ENCODE measurements at places on chromosomes 12 and 14. TPM values are rescaled to one million over a fixed set of nuclear protein-coding genes. Genes with fewer than 3 reads are reported as not detected.

- H3K4me1 ChIP-seq: no peaks in the 10 kb centered on the region
- no peak overlapping the region for H3K27ac ChIP-seq
- DNase-seq: peak; percentile 27
- no peak overlapping the region for H3K4me3 ChIP-seq
- no peaks in the 10 kb centered on the region for H3K27me3 ChIP-seq
- H3K36me3 ChIP-seq: no peaks in the 10 kb centered on the region
Measured at GRCh38 chr12:121697093-121697698, 15.4 kb upstream of the TMEM120B start.

DNA sequence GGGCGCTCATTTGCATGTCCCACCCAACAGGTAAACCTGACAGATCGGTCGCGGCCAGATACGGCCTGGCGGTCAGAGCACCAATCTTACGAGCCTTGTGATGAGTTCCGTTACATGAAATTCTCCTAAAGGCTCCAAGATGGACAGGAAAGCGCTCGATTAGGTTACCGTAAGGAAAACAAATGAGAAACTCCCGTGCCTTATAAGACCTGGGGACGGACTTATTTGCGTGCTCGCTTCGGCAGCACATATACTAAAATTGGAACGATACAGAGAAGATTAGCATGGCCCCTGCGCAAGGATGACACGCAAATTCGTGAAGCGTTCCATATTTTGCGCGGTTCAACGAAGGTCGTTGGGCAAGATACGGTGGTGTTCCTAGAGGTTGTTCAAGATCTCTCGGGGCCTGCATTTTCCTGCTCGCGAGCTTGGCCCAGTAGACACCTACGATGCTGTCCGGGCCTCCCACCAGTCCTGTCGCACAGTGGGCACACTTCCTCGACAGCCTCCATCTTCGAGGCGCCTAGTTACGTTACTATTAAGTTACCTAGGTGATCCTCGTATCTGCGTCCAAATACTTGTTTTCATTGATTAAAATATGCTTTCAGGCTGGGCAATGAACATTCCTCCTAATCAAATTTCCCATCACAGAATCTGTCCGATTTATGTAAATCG is at the start of gene RNU6-7:
Gene RNU6-7 (plus strand): TSS at position 230 of the 675 bp plus-strand sequence.
- peak; percentile 40 for DNase-seq
- peaks cover 56% of the 10 kb centered on the region for H3K4me1 ChIP-seq
- peak within 1 kb of the TSS; percentile 87 for H3K4me3 ChIP-seq
- peaks cover 4% of the 10 kb centered on the region for H3K36me3 ChIP-seq
- peak within 1 kb of the TSS; percentile 100 for H3K27ac ChIP-seq

DNA sequence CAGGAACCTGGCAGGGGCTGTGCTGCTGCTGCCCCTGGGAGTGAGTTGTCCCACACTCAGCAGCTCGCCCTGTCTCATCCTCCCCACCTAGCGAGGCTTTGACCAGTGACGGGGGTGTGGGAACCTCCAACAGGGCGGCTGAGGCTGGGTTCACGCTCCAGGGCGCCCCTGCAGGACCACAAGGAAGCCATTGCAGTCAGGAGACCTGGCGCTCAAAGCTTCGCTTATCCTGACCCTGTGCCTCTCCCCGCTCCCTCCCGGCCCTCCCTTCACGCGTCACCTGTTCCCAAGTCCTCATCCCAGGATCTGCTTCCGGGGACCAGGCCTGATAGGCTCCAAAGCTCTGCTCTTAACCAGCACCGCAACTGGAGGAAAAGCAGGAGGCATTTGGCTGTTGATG is 272.0 kb upstream of the SFSWAP start:
- no peaks in the 10 kb centered on the region for H3K36me3 ChIP-seq
- DNase-seq: no peak
- H3K27ac ChIP-seq: no peak overlapping the region
- H3K4me1 ChIP-seq: no peaks in the 10 kb centered on the region

GRCh38 chr12:14958361-14959125 is 2.9 kb downstream of the ARHGDIB start:
- H3K36me3 ChIP-seq: peaks cover 43% of the 10 kb centered on the region
- peaks cover 46% of the 10 kb centered on the region for H3K4me1 ChIP-seq
- peak overlapping the region; percentile 96 for H3K4me3 ChIP-seq
- no peaks in the 10 kb centered on the region for H3K27me3 ChIP-seq
- H3K27ac ChIP-seq: peak overlapping the region; percentile 99
- no peak for DNase-seq

GRCh38 chr12:26340649-26341048 is 145.3 kb downstream of the SSPN start:
- DNase-seq: no peak
- no peak overlapping the region for H3K27ac ChIP-seq
- no peaks in the 10 kb centered on the region for H3K4me1 ChIP-seq
- no peak overlapping the region for H3K4me3 ChIP-seq

GRCh38 chr14:74474376-74474775 is 18.7 kb downstream of the NPC2 start:
- no peaks in the 10 kb centered on the region for H3K27me3 ChIP-seq
- no peak overlapping the region for H3K4me3 ChIP-seq
- no peak for DNase-seq
- peaks cover 5% of the 10 kb centered on the region for H3K36me3 ChIP-seq
- no peaks in the 10 kb centered on the region for H3K4me1 ChIP-seq
- no peak overlapping the region for H3K27ac ChIP-seq

The BMP4 gene
- not detected for total RNA-seq

GRCh38 chr12:122563361-122563760 is 36.3 kb downstream of the KNTC1 start:
- no peak overlapping the region for H3K27ac ChIP-seq
- no peak for DNase-seq
- peaks cover 4% of the 10 kb centered on the region for H3K4me1 ChIP-seq
- H3K27me3 ChIP-seq: no peaks in the 10 kb centered on the region

DNA sequence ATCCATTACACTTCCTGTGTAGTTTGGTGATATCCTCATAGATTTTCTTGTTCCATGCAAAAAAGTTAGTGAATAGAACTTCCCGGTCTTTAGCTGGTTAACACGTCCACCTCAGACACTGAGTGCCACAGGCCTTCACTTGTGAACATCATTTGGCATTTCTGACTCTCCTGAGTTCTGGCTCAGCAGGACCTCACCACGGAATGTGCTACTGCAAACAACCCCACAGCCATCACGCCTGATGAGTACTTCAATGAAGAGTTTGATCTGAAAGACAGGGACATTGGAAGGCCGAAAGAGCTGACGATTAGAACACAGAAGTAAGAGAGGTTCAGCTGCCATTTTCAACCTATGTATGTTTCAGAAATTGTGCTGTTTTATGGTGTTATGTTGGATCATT is 20.0 kb downstream of the C12orf76 start:
- H3K4me3 ChIP-seq: no peak overlapping the region
- no peak for DNase-seq
- peaks cover 17% of the 10 kb centered on the region for H3K4me1 ChIP-seq
- no peaks in the 10 kb centered on the region for H3K27me3 ChIP-seq

GRCh38 chr12:124490584-124491305 is 76.7 kb downstream of the NCOR2 start:
- no peak overlapping the region for H3K4me3 ChIP-seq
- H3K4me1 ChIP-seq: peaks cover 31% of the 10 kb centered on the region
- no peaks in the 10 kb centered on the region for H3K27me3 ChIP-seq
- no peak for DNase-seq

GRCh38 chr12:29072631-29073030 is 76.4 kb upstream of the FAR2 start:
- H3K4me1 ChIP-seq: no peaks in the 10 kb centered on the region
- H3K27ac ChIP-seq: no peak overlapping the region
- H3K36me3 ChIP-seq: no peaks in the 10 kb centered on the region
- H3K27me3 ChIP-seq: peaks cover 14% of the 10 kb centered on the region
- H3K4me3 ChIP-seq: no peak overlapping the region

GRCh38 chr12:46490635-46491034 is 118.1 kb upstream of the SLC38A2 start:
- no peaks in the 10 kb centered on the region for H3K27me3 ChIP-seq
- H3K4me3 ChIP-seq: no peak overlapping the region
- H3K27ac ChIP-seq: no peak overlapping the region
- no peak for DNase-seq
- H3K36me3 ChIP-seq: no peaks in the 10 kb centered on the region

GRCh38 chr12:110281549-110282299 is 677 bp downstream of the ATP2A2 start:
- DNase-seq: peak; percentile 67
- peak overlapping the region; percentile 86 for H3K27ac ChIP-seq
- H3K4me3 ChIP-seq: peak overlapping the region; percentile 85

GRCh38 chr14:52801014-52801712 is 9.8 kb upstream of the GNPNAT1 start:
- H3K36me3 ChIP-seq: peaks cover 1% of the 10 kb centered on the region
- H3K4me1 ChIP-seq: peaks cover 5% of the 10 kb centered on the region
- no peak overlapping the region for H3K4me3 ChIP-seq
- no peaks in the 10 kb centered on the region for H3K27me3 ChIP-seq
- no peak for DNase-seq

The BDKRB2 gene
- not detected for total RNA-seq

The PRB2 gene
- not detected for total RNA-seq

The PLEKHD1 gene
- 0.05 TPM for total RNA-seq

The GLIPR1L1 gene
- total RNA-seq: not detected

GRCh38 chr14:61934385-61934784 is 172.2 kb downstream of the SNAPC1 start:
- peak; percentile 20 for DNase-seq
- H3K27me3 ChIP-seq: peaks cover 54% of the 10 kb centered on the region
- H3K4me1 ChIP-seq: peaks cover 7% of the 10 kb centered on the region

GRCh38 chr12:117370588-117370987 is 9.2 kb upstream of the NOS1 start:
- no peak for DNase-seq
- H3K36me3 ChIP-seq: no peaks in the 10 kb centered on the region
- H3K4me1 ChIP-seq: no peaks in the 10 kb centered on the region
- no peak overlapping the region for H3K4me3 ChIP-seq

DNA sequence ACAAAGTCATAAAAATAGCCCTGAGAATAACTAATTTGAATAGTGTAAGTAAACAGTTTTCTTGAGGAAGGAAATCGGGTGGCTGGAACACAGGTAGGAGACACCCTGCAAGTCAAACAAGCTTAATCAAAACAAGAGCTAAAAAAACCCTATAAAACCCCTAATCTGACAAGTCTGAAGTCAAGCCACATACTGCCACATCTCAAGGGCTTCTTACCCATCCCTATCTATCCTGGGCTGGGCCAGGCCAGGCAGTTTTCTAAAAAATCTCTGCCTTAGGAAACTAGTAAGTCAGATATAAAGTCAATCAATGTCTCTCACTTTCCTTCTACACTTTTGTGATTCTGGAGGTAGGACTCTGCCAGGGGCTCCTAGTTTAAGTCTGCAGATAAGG is 15.3 kb downstream of the UBE2N start:
- H3K27me3 ChIP-seq: no peaks in the 10 kb centered on the region
- H3K4me3 ChIP-seq: peak overlapping the region; percentile 9
- peaks cover 88% of the 10 kb centered on the region for H3K4me1 ChIP-seq
- no peak for DNase-seq
- H3K27ac ChIP-seq: peak overlapping the region; percentile 43
- H3K36me3 ChIP-seq: peaks cover 10% of the 10 kb centered on the region

GRCh38 chr12:6554168-6555017 is 1.4 kb downstream of the IFFO1 start:
- DNase-seq: peak; percentile 88
- H3K4me3 ChIP-seq: peak overlapping the region; percentile 91
- H3K36me3 ChIP-seq: peaks cover 25% of the 10 kb centered on the region
- H3K27me3 ChIP-seq: no peaks in the 10 kb centered on the region

The SLC5A8 gene
- total RNA-seq: not detected

DNA sequence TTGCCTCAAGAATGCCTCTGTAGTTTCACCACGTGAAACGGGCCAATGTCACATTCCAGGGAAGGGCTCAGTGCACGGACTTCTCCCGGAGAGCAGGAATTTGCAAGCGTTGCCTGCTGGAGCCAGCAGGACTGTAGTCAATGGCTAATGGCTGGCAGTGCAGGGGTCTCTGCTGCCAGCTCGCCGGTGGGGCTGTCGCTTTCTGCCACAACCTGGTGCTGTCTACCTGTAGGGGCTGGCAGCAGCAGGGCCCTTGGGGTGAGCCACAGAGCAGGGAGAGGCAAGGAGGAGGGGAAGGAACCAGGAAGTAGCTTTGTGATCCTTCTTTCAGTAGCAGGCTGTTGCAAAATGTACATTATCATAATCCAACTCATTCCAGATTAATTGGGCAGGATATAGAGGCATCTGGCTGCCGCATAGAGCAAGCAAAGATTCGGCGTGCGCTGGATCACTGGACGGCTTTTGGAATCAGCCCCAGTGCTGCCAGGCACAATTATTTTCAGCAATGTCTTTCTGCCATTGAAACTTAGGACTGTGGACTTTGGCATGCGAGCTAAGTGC is 114.1 kb downstream of the PAPOLA start:
- no peaks in the 10 kb centered on the region for H3K4me1 ChIP-seq
- peaks cover 15% of the 10 kb centered on the region for H3K27me3 ChIP-seq
- no peak for DNase-seq
- H3K4me3 ChIP-seq: no peak overlapping the region
- H3K36me3 ChIP-seq: no peaks in the 10 kb centered on the region

The KCNJ8 gene
- total RNA-seq: not detected

DNA sequence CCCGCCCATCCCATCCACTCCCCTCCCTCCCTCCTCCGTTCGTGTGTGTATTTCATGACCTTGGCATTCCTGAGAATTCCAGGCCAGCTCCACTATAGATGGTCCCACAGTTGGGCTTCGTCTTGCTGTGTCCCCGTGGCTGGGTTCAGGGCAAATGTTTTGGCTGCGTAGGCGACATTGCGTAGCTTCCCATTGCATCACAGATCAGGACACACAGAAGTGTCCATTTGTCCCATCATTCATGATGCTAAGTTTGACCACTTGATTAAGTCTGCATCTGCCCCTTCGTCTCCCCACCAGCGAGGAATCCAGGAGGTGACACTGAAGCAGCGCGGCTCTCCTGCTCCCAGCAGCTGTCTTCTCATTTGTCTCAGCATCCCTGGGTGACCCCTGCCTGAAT is 38.6 kb upstream of the MMP17 start:
- H3K36me3 ChIP-seq: peaks cover 33% of the 10 kb centered on the region
- no peak for DNase-seq
- H3K27me3 ChIP-seq: no peaks in the 10 kb centered on the region
- H3K4me3 ChIP-seq: no peak overlapping the region
- no peak overlapping the region for H3K27ac ChIP-seq

GRCh38 chr12:124605150-124605882 is 37.9 kb upstream of the NCOR2 start:
- peaks cover 3% of the 10 kb centered on the region for H3K27me3 ChIP-seq
- H3K4me1 ChIP-seq: peaks cover 25% of the 10 kb centered on the region
- no peak overlapping the region for H3K4me3 ChIP-seq

The SMOC1 gene
- not detected for total RNA-seq

- H3K27me3 ChIP-seq: no peaks in the 10 kb centered on the region
- H3K27ac ChIP-seq: no peak overlapping the region
- peaks cover 8% of the 10 kb centered on the region for H3K4me1 ChIP-seq
- no peak overlapping the region for H3K4me3 ChIP-seq
Measured at GRCh38 chr12:30624009-30624408, 71.7 kb downstream of the IPO8 start.

Data from activated CD4-positive, alpha-beta T cell treated with anti-CD3 and anti-CD28 coated beads for 36 hours (primary cell).